ENCODE measurements at places on chromosomes 6 and 20. TPM values are rescaled to one million over a fixed set of nuclear protein-coding genes. Genes with fewer than 3 reads are reported as not detected.

DNA sequence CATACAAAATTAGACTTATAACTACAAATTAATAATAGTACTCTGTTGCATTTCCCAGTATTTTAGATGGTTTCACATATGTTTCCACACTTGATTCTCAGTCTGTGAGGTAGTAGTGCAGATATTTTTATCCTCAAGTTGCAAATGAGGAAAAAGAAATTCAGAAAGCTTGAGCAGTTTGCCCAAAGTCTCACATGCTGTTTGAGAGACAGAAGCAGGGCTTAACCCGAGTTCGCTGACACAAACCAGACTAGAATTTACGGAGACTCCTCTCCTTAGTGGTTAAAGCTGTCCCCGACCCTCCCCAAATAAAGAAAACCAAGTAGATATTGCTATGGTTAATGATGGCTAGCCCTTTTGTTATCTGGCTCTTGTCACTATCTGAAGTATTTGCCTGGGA lies 126.2 kb downstream of the TIAM2 start:
- DNase-seq: no peak

DNA sequence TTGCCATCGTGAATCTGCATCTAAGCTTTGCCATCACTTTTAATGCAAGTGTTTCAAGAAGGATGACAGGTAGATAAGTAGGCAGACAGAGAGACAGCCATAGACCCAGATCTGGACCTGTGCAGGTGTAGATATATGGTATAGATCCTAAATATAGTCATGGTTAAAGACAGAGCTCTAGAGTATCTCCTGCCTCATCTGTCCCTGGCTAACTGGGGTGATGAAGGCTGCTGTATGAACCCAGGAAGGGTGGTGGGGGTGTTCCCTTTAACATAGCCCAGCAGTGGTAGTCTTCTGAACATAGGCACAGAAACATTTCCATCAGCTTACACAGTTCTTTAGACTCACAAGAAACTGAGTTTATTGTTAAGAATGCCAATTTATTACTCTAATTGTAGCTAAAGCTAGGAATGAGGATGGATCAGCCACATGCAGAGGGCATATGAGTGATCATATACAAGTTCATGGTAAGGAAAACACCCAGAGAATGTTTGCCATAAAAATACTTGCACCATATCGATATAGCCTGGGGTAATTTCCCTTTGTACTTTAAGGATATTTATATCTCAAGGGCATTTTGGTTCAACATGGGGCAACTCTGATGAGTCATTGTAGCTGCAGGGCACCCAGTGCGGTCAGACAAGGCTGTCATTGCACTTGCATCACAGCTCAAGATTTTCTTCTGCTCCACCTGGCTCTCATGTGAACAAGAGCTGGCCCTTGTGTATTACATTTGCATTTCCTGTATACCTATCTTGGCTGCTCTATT lies 587.2 kb downstream of the EPM2A start:
- DNase-seq: no peak

GRCh38 chr20:51935003-51935358 lies 132.7 kb upstream of the SALL4 start:
- DNase-seq: no peak

GRCh38 chr6:107699697-107700325 lies 124.3 kb downstream of the SCML4 start:
- no peak for DNase-seq

TENT5A gene
- total RNA-seq: 9.6 TPM

CST2 gene
- total RNA-seq: not detected
